ENCODE measurements at places on chromosomes 7 and 10. TPM values are rescaled to one million over a fixed set of nuclear protein-coding genes. Genes with fewer than 3 reads are reported as not detected.

CDHR3 gene
- 1.3 TPM for total RNA-seq

CTAGE6 gene
- total RNA-seq: not detected

GALNT17 gene
- total RNA-seq: not detected

PNLIP gene
- total RNA-seq: not detected

DPYSL4 gene
- 1.6 TPM for total RNA-seq

PSMG3 gene
- 64.9 TPM for total RNA-seq

NUTM2E gene
- not detected for total RNA-seq

LIMK1 gene
- 49.9 TPM for total RNA-seq

SMO gene
- 0.29 TPM for total RNA-seq

UCN3 gene
- not detected for total RNA-seq

SPACDR gene
- 0.39 TPM for total RNA-seq

WDR37 gene
- total RNA-seq: 14.1 TPM

ZNF37A gene
- total RNA-seq: 8.1 TPM

Measured in RPMI7951 (cell line).